ENCODE measurements at places on chromosomes 2 and 18.

- DNase-seq, result no peak
These were observed 453 bp downstream of the CABLES1 start for GRCh38 chr18:23135550-23136325.

GRCh38 chr2:168515502-168515901, 59.4 kb downstream of the CERS6 start:
- DNase-seq, result no peak

DNA sequence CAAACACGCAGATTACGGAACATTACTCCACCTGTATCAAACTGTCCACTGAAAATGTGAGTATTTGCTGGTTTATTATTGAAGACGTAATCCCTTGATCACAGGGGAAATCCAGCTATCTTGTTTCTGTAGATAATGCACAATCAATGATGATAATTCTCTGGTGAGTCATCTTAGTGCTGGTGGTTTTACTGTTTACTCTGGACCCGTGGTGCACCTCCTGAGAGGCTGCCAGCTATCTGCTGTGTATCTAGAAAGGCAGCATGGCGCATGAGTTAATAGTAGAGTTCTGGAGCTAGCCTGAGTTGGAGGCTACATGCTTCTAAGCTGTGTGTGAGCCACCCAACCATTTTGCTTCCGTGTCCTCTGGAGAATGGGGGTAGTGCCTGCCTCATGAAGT, 6.5 kb downstream of the NCAPH start:
- DNase-seq, result no peak

- no peak for DNase-seq
These were observed 148.5 kb downstream of the GFPT1 start for GRCh38 chr2:69238449-69239031.

- DNase-seq, result no peak
These were observed 38.5 kb downstream of the PSMG2 start for GRCh38 chr18:12741351-12741750.

DNA sequence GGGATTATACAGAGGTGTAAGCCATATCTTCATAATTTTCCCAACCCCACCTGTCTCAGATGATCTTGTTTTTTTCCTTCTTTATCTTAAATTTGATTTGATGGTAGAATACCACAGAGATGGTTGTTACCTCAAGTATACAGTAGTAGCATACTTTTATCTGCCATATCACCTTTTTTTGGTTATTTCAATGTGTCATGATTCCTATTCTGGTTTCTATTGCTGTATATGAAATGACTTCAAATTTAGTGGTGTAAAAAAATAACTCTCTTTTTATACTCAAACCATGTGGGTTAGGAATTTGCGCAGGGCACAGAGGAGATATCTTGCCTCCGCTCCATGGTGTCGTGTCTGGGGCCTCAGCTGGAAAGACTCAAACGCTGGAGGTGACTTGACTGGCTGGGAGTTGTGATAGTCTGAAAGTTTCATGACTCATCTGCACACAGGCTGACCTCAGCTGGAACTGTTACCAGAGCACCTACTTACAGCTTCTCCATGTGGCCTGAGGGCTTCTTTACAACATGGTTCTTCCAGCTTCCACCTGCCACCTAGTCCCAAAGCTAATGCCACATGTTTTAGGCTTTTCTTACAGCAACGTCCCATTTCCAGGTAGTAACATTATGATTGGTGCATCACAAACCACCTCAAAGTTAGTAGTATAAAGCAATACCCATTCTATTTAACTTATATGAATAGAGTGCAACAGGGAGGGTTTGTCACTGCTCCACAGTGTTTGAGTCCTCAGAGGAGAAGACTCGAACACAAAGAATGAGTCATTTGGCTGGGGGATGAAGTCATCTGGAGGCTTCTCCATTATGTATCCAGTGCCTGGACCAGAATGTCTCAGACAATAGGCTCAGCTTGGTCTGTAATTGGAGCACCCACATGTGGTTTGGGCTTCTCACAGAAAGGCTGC, 82.3 kb upstream of the XPO1 start:
- no peak for DNase-seq

GRCh38 chr18:54327818-54328217, 29.8 kb downstream of the STARD6 start:
- DNase-seq, result no peak
